ENCODE measurements at places on chromosomes 6 and 20. TPM values are rescaled to one million over a fixed set of nuclear protein-coding genes. Genes with fewer than 3 reads are reported as not detected.

Gene COL19A1
- total RNA-seq: 1.7 TPM

Gene PTPRT
- 0.10 TPM for total RNA-seq

Gene PLEKHG1
- 78.9 TPM for total RNA-seq

Gene TNFRSF6B
- total RNA-seq: 19.8 TPM

Gene KCNG1
- 22.4 TPM for total RNA-seq

DNA sequence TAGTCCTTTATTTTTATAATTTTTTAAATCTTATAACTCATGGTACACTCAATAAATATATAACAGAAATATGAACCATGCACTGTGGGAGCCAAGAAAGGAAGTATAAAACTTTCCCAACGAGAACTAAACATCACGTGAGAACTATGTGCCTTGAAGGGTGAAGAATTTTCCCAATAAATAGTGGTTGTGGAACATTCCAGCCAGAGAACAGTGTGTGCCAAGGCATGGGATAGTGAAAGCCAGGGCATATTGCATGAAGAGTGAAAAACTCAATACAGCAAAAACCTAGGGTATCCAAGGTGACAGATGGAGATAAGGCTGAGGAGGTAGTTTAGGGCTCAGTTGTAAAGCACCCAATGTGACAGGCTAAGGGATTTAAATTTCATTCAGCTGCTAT is 86.1 kb downstream of the SIM1 start:
- DNase-seq: no peak

GRCh38 chr6:135675026-135675425 is 176.5 kb upstream of the PDE7B start:
- DNase-seq: no peak

- DNase-seq: no peak
Observed at GRCh38 chr6:110728501-110728900, 86.8 kb downstream of the CDK19 start.

DNA sequence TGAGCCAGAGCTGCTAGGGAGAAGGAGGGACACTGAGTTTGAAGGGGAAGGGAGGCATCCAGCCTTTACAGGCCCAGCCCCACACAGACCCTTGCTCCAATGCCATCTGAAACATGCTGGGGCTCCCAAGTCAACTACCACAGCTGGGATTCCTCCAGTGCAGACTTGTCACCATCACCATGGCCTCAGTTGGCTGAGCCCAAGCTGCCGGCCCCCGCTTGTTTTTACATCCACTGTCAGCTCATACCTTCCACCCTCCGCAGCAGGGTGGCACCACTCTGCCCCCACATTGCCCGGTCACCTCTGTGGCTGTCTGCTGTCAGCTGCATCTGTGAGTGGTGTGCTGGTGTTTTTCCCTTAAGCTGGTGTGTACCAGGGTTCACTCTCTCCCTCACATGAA is 26.1 kb downstream of the GFOD1 start:
- DNase-seq: no peak

- DNase-seq: no peak
Observed at GRCh38 chr6:170295510-170296422, 4.9 kb upstream of the DLL1 start.

GRCh38 chr20:51042657-51043247 is 19.8 kb upstream of the KCNG1 start:
- no peak for DNase-seq

GRCh38 chr6:78947529-78947928 is 80.2 kb downstream of the IRAK1BP1 start:
- DNase-seq: no peak

DNA sequence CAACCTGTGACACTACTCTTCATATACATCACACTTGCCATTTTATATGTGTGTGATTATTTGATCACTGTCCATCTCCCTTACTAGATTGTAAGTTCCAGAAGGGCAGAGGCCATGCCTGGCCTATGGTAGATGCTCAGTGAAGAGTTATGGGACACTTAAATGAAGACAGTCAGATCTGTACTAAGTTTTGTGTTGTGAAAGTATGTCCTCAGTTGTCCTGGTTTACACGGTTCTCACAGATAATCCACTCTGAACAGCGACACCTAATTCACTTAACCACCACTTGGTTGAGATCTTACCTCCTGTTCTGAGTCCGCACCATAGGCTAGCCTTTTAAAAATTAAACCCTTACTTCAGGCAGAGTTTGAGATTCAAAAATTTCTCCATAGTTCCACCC is 434.1 kb upstream of the SOX4 start:
- DNase-seq: no peak

GRCh38 chr6:108268845-108269244 is 8.0 kb upstream of the SNX3 start:
- no peak for DNase-seq

GRCh38 chr6:169824021-169824420 is 72.6 kb downstream of the ERMARD start:
- DNase-seq: no peak

GRCh38 chr20:12989586-12990115 is 19.1 kb upstream of the SPTLC3 start:
- no peak for DNase-seq

DNA sequence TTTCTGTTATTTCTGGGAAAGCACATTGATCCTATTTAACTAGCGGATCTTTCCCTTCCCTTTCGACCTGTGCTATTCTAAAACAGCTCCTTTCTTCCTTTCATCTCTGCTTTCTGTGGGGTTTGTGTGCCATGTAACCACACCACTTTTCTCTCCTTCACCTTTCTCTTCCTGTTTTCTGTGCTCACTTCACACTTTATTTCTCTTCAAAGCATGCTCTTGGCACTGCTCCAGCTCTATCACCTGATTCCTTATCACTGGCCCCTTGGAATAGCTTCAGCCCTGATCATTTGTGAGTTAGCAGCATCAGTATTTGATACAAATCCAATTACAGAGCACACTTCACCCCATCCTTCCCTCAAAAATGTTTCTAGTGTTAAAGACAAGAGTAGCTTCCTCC is 8.1 kb upstream of the METTL24 start:
- DNase-seq: no peak

DNA sequence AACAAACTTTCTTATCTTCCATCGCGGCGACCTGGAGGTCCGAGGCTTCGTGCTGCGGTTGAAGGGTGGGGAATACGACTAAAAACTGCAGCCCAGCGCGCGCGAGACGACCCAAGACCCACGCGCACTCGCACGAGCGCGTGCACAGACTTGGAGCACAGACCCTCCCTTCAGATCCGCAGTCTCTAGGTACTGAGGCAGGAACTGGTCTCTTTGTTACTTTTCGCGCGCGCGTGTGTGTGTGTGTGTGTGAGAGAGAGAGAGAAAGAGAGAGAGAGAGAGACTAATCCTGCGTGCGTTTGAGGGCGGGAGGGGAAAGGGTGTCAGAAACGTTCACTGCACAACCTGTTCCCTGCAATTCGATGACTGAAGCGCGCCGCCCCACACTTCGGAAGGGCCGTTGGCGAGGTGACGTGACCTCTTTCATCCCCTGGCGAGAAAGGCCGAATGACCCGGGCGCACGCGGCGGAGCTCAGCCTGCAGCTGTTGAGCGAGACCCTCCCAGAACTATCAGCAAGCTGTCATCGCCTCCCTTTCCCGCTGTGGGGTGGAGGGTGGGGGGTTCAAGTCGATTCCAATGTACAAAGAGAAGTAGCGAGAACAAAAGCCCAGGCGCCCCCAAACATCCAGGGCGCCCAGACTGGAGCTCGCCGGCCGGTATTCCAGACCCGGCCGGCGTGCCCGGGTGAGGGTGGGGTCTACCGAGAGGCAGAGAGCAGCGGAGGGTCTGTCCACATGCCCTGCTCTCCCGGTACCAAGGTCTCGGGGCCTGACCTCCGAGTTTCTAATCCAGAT is 1.5 kb upstream of the TUBB2B start:
- no peak for DNase-seq

DNA sequence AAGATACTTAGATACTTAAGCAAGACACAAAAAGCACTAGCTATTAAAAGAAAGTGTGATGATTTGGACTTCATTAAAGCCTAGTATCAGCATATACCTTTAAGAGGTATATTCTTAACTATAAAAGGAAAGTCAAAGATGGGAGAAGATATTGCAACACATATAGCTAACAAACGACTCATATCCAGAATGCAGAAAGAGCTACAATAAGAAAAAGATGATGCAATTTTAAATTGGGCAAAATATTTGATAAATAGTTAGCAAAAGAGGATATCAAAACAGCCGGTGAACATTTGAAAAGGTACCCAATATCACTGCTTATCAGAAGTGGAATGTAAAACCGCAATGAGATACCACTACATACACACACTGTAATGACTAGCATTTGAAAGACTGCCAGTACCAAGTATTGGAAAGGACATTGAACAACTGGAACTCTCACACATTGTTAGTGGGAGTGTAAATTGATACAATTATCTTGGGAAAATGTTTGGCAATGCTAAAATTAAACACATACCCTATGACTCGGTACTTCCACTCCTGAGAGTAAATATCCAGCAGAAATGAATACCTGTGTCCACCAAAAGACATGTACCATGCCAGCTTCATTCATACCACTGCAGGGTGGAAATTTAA is 25.7 kb downstream of the MUC22 start:
- no peak for DNase-seq
